Right lung (tissue), 10 donors: ENCODE measurements at places on chromosomes 7 and 10. TPM values are rescaled to one million over a fixed set of nuclear protein-coding genes. Genes with fewer than 3 reads are reported as not detected.

SCIN gene
- 5.8 TPM for polyA plus RNA-seq

FXYD4 gene
- not detected for polyA plus RNA-seq

DRGX gene
- not detected for polyA plus RNA-seq

PTPRZ1 gene
- 45.2 TPM for polyA plus RNA-seq

FOXI2 gene
- not detected for polyA plus RNA-seq

TTYH3 gene
- 96.4 TPM for polyA plus RNA-seq

CTNNA3 gene
- polyA plus RNA-seq = 5.6 TPM

- no peak for DNase-seq
Measured at GRCh38 chr7:101846800-101847538, 29.5 kb downstream of the CUX1 start.

DNA sequence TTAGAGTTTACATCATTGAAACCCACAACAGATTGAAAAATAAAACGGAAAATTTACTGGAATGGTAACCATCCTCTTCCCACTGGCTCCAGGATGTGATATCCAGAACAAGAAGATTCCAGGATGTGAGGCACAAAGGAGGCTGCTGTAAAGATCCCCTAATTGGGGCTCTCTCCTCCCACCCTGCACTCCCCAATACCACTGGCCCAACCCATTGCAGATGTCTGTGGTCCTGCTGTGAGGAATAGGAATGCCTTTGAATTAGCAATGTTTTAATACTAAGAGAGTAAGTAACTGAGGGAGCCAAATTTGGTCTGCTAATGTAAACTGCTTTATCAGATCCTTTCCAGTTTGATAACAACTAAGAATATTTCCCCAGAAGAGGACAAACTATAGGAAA, 225.9 kb upstream of the INHBA start:
- no peak for DNase-seq

DNA sequence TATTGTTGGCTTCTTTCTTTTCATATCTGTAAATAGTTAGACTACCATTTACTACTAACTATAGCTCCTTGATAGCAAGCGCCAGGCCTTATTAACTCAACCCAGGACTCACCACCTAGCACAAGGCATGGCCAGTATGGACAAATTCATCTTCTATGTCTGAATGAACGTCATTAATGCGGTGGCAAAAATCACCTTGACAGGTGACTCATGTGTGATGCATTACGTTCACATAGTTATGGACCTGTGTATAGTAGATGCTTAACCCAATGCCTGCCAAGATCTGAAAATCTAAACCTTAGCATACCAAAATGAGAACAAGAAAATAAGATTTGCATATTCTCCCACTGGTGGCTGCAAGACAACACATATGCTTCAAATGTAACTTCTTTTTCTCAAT, 300.8 kb downstream of the PARD3 start:
- no peak for DNase-seq

DNA sequence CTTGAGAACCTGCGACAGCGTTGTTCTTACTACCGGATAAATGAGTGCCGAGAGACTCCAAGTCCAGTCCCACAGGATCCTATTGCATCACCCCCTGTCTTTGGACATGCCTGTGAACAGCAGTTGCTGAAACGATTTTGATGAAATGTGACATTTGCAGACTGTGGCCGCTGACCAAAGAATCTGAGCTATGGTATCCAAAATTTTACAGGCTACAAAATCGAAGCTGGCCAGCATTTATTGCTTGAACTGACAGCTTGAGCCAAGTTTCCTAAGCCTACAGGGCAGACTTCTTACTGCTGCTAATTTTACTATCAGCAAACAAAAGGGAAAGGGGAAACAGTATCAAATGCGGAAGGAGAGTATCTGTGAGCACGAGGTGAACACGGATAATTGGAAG, 12.1 kb upstream of the NPVF start:
- DNase-seq = peak; percentile 67

DNA sequence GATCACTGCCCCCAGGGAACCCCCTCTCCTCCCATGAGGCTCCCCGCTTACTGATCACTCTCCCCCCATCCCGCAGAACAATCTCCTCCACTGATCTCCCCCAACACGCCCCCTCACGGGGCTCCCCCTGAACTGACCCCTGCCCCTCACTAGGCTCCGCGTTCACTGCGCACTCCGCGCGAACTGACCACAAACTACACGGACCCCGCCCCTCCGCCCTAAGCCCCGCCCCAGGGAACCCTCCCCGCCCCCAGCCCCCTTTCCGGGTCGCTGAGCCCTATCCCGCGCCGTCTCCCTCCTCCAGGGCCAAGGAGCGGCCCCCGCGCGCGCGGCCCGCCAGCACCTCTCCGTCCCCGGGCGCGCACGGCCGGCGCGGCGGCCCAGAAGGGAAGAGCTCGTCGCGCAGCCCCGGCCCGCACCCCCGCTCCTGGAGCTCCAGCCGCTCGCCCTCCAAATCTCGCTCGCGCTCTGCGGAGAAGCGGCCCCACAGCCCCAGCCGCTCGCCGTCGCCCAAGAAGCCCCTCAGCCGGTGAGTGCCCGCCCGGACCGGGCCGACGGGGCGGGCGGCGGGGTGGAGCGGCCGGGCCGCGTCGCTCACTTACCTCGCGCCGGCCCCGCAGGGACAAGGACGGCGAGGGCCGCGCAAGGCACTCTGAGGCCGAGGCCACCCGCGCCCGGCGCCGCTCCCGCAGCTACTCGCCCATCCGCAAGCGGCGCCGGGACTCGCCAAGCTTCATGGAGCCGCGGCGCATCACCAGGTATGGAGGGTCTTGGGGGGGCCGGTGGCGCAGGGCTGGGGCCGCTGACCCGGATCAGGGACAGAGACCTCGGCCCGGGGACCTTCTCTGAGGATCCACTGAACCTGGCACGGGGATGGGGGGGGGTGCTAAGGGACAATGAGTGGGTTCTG, 19.9 kb upstream of the HSPB1 start:
- no peak for DNase-seq

DNA sequence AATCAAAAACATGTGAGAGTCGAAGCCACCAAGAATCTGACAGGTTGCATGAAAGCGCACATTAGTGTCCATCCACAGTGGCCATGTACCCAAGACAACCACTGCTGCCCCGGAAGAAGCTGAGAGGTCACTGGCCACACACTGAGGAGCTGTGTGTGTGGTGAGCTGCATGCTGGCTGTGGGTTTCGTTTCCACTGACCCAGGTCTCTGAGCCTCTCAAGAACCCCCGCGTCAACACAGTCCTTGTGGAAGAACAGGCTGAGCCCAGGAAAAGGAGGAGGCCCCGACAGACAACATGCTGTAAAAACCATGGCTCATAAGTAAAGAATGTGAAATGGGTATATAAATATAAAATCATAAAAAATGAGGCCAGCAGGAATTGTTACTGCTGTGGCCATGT, 8.2 kb downstream of the VIPR2 start:
- no peak for DNase-seq

- DNase-seq = peak; percentile 11
Measured at GRCh38 chr7:157897681-157898080, 560.9 kb downstream of the DNAJB6 start.
